ENCODE measurements at places on chromosomes 4 and X. TPM values are rescaled to one million over a fixed set of nuclear protein-coding genes. Genes with fewer than 3 reads are reported as not detected.

GRCh38 chr4:176735300-176735699 lies 57.4 kb downstream of the VEGFC start:
- ATAC-seq, result no peak

GRCh38 chr4:126916049-126916625 lies 716.6 kb upstream of the INTU start:
- ATAC-seq, result no peak

SSX4B gene
- not detected for total RNA-seq

GRCh38 chr4:142551517-142552305 lies 294.4 kb downstream of the INPP4B start:
- no peak for ATAC-seq

GRCh38 chr4:123545667-123546572 lies 149.3 kb downstream of the SPRY1 start:
- ATAC-seq, result no peak

FAAH2 gene
- 4.8 TPM for total RNA-seq

- ATAC-seq, result no peak
These were observed 259.2 kb downstream of the PCDH7 start for GRCh38 chr4:30979402-30979801.

DNA sequence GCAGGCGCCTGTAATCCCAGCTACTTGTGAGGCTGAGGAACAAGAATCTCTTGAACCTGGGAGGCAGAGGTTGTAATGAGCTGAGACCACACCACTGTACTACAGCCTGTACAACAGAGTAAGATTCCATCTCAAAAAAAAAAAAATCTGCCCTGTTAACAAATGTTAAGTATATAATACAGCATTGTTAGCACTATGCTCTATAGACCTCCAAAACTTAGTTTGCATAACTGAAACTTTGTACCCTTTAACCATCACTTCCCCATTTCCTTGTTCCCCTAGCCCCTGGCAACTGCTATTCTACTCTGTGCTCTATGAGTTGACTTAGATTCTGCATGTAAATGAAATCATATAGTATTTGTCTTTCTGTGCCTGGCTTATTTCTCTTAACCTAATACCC lies 76.7 kb downstream of the TAB3 start:
- no peak for ATAC-seq

DNA sequence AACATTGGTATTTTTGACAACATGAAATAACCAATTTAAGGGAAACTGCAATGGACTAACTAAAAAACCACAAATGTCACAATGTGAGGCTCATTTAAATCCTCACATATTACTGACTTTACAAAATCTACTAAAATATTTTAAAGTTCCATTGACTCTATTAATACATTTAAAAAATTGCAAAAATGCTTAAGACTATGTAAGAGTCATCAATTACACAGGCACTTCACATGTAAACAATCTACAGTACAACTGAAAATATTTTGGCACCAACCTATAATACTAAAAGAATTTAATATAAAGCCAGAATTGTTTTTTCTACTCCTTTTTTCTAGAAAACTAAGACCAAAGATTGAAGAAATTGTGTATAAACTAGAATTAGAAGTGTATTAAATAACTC lies 76.8 kb upstream of the RBMXL3 start:
- ATAC-seq, result no peak

GRCh38 chrX:1430451-1430850 lies 22.3 kb downstream of the ASMTL start:
- ATAC-seq, result no peak

DNA sequence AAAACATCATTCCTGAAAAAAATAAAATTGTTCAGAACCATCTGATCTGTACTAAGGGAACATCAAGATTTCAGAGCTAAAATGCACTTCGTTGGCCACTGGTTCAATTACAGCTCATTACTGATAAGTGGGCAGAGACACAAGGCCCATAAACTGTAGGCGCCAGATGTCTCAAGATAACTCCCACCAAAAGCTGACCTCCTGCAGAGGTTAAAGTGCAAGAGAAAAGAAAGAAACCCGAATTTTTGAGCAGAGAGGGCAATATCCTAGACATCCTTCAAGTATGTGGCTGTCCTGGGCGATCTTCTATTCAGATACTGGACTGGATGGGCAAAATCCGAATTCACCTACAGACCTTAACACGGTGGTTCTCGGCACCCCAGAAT lies 660 bp downstream of the GEMIN8 start:
- ATAC-seq, result no peak

AREG gene
- total RNA-seq, result 21.0 TPM

- ATAC-seq, result no peak
These were observed 9.5 kb upstream of the BEX1 start for GRCh38 chrX:103073467-103073866.

GRCh38 chr4:110475881-110476818 lies at the start of gene ENPEP:
Gene ENPEP (plus strand): TSS chr4:110476155. CDS start chr4:110476415, 260 bp downstream.
- ATAC-seq, result no peak

DNA sequence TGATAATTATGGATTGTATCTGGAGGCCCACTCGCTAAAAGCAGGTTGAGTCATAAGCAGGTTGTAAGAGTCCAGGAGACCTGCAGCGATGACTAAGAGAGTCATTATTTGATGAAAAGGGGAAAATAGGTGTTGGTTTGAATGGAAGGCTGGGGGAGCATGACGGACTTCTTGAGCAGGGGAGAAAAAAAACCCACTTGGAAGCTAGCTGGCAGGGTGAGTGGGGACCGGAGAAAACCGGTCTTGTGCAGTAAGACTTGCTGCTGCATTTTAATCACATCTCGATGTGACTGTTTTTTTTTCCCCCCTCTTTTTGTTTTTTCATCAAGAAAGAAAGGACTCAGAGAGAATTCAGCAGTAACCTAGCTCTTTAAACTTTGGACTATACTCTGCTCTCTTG lies 90.0 kb downstream of the IGSF1 start:
- ATAC-seq, result no peak

DNA sequence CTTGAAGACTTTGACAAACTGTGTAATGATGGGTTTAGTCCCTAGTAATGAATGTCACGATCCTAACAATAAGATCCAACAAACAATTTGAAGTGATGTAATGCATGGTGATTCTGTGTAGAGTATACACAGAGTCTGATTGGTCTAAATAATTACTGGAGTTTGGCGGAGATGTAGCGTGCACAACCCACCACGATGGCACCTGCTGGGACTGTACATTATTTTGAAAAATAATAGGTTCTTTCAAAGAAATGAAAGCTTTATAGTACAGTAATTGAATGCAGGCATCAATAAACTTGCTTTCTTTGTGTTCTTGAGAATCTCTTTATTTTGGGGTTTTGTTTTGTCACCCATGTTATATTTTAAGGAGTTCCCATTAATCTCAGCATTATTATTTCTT lies 902.2 kb upstream of the PCDH7 start:
- no peak for ATAC-seq

HSFX3 gene
- total RNA-seq, result not detected

GRCh38 chr4:154466336-154466735 lies 25.3 kb downstream of the DCHS2 start:
- no peak for ATAC-seq
